Umbilical cord (tissue), 2 donors: ENCODE measurements at places on chromosomes 1 and 21. TPM values are rescaled to one million over a fixed set of nuclear protein-coding genes. Genes with fewer than 3 reads are reported as not detected.

- DNase-seq = no peak
Measured at GRCh38 chr1:43286115-43286514, 734 bp upstream of the C1orf210 start.

DNA sequence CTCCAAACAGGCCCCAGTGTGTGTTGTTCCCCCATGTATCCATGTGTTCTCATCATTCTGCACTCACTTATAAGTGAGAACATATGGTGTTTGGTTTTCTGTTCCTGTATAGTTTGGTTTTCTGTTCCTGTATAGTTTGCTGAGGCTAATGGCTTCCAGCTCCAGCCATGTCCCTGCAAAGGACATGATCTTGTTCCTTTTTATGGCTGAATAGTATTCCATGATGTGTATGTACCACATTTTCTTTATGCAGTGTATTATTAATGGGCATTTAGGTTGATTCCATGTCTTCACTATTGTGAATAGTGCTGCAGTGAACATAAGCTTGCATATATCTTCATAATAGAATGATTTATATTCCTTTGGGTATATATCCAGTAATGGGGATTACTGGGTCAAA, 111.8 kb downstream of the MAN1A2 start:
- DNase-seq = no peak

GRCh38 chr1:240946926-240947325, 335.0 kb upstream of the GREM2 start:
- no peak for DNase-seq

DNA sequence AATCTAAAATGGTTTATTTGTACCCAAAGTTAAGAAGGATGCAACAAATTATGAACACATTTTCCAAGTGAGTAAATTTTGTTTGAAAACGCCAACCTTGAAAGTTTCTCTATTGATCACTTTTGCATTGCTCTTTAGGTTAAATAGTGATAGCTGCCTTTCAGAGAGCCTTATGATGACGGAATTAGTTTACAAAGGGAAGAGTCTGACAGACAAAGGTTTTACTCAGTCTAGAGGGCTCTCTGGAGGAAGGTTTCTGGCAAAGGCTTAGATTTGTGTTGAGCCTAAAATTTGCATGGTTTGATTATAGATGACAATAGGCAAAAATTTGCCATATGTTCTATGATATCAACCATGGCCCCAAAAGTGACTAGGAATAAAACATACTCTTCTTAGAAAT, 95.9 kb upstream of the RUNX1 start:
- DNase-seq = no peak

- no peak for DNase-seq
Measured at GRCh38 chr1:22111115-22111514, 31.8 kb downstream of the WNT4 start.

- no peak for DNase-seq
Measured at GRCh38 chr1:221059506-221059905, 180.3 kb downstream of the HLX start.

DNA sequence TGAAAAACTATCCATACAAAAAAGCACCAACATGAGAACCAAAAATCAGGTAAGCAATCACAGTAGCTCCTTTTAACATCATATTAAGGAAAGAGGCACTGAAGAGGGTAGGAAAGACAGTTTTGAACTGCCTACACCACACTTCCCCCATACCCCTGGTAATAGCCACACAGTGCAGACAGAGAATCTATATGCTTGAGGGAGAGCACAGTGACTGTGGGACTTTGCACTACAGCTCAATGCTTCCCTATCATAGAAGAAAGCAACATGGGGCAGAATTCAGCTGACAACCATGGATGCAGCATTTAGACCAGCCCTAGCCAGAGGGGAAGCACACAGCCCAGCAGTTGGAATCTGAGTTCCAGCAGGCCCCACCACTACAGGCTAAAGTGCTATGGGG, 7.9 kb upstream of the TEX50 start:
- no peak for DNase-seq

The SPRR2A gene
- total RNA-seq = not detected

The KCNA3 gene
- total RNA-seq = 3.6 TPM

DNA sequence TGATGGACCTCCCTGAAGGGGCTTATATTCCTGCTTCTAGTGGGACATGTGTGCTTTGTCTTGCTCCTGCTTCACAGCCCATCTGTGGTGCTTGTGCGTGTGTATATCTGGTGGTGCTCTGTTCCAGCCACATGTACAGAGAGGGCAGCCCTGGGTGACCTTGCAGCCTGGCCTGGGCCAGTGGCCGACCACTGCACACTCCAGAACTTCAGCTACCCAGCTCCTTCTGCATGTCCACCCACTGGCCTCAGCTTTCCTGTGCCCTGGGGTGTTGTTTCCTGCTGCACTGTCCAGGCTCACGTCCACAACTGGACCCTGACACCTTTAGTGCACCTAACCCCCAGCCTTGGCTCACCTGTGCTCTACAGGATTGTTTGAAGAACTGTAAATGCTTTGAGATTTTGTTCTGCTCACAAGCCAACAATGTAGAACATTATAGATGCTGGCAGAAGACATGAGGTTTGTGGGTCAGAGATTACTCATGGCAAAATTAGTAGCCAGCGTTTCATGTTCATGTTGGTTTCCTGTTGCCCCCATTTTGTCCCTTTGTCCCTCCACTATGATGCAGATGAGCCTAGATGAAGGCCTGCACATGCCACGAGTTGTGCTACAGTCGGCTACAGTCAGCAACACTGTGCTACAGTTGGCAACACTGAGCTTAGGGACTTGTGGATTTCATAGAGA, 5.3 kb upstream of the S100B start:
- DNase-seq = no peak

The GPR61 gene
- 3.1 TPM for total RNA-seq

- no peak for DNase-seq
Measured at GRCh38 chr1:209714338-209714737, 9.7 kb downstream of the HSD11B1 start.

GRCh38 chr1:26719205-26719604, 23.4 kb downstream of the ARID1A start:
- no peak for DNase-seq

- DNase-seq = no peak
Measured at GRCh38 chr1:204736836-204737235, 51.3 kb upstream of the LRRN2 start.

The C1orf185 gene
- 1.9 TPM for total RNA-seq

- DNase-seq = no peak
Measured at GRCh38 chr1:176338877-176339276, 124.1 kb upstream of the PAPPA2 start.

The CDA gene
- total RNA-seq = not detected

GRCh38 chr1:155012026-155012546, 9.5 kb downstream of the ZBTB7B start:
- peak; percentile 91 for DNase-seq

DNA sequence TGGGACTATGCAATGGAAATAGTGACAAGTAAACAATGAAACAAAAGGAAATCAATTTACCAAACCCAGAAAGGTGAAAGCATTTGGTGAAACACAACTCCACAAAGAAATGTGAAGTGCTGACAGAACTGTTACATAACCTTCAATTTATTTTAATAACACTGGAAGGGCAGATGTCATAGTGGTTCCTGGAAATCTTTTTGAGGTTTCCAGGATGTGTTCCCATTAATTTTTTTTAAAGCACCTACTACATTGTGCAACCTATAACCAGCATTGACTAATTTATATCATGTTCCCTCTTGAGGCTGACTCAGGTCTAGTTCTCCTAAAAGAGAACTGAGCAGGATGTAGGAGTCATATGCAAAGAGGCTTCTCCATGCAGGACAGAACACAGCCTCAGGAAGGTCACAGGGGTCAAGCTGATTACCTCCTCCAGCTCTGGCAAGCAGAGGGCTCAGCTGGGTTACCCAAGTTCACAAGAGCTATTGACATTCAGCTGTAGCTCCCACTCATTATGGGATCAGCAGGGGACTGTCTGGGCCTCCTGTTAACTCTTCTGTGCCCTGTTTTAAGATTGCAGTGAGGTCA, 157.1 kb upstream of the NRIP1 start:
- no peak for DNase-seq

DNA sequence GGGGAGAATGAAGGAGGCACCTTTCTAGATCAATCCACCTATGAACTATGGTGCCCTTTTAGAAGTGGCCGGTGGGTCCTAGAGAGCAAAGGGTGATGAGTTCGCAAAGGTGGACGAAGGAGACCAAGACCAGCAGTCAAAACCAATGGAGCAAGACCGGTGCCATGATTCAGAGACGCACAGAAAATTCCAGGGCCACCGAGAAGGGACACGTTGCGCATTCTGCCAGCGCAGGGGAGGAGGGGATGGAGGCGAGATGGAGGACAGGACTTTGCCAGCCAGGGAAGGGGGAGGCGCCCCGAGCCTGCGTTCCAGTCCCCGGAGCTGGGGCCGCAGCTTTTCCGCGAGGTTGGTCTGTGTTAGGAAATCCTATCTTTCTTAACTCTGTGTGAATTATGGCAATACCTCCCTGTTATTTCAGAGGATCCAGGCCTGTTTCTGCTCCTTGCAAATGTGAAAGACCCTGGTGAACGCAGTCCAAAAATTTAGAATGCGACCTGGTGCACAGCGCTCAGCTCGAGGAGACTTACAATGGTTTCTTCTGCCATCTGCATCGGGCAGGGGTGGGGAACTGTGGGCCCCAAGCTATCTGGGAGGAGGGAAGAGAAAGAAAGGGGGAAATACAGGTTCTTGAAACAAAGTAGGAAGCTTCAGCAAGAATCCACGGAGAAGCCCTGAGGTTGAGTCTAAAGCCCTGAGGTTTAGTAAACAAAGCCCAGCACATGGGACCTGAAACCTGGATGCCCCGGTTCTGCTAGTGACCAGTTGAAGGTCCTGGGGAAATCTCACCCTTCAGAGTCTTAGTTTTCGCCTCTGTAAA, 129.4 kb downstream of the MRPS6 start:
- DNase-seq = peak; percentile 89

DNA sequence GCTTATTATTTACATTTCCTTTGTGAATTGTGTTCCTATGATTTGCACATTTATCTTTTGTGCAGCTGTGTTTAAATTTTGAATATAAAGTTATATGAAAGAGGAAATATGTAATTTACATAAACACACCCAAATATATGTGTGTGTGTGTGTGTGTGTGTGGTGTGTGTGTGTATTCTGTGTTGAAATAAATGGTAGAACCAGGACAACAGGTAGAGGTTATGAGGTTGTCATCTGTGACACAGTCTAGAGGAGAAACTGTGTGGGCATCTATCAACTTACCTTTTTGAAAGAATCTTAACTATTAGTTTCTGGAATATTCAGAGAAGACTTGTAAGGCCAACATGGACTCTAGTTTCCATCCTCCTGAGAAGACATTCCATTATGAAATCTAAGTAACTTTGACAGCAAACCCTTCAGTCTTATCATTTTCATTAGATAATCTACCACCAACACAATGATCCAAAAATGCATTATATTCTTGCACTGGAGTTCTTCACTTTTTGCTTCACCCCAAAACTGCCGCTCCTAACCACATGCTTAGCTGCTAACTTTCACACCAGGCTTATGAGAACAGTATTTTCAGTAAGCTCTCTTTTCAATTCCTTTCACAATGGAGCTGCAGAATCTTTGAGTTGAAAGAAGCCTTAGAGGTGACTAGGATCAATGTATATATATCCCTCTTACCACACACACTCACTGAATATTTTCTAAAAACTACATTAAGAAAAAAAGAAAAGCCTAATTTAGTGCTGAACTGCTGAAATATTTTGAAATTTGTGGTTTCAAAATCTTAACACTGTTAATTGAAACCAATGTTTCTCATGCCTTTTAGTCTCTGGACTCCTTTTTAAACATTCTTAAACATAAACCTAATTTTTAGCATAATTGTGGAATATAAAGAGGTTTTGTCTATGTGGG, 21.8 kb downstream of the PTPRC start:
- DNase-seq = no peak

GRCh38 chr1:47646676-47647075, 208.8 kb downstream of the FOXD2 start:
- DNase-seq = no peak
